AML-193 (cell line): ENCODE measurements at places on chromosomes 7 and 10.
A peak's percentile ranks its signal among the peaks of the same experiment; 100 is the strongest.

DNA sequence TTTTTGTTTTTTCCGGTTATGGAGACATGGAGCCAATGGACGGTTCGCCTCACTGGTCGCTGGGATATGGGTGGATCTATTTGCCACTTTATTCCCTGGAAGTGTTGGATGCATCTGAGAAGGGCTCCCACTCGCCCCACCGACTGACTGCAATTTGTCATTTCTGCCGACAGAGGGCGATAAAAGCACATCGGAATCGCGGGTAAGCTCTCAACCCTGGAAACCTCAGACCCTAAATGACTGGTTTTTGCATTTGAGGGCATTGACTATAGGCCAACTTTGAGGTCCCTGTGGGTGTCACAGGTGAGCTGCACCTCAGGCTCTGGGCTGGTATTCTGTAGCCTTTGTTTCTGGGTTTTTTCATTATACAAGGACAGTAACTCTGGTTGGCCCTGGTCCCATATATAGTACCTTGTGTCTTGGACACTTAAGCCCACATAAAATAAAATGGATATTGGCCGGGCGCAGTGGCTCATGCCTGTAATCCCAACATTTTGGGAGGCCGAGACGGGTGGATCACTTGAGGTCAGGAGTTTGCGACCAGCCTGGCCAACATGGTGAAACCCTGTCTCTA, 11.9 kb upstream of the OPALIN start:
- peak; percentile 35 for DNase-seq

- no peak for DNase-seq
Measured at GRCh38 chr7:31707089-31707488, 20.1 kb downstream of the PPP1R17 start.

GRCh38 chr7:88140947-88141346, 78.9 kb downstream of the SRI start:
- DNase-seq = no peak

- no peak for DNase-seq
Measured at GRCh38 chr7:47428052-47428767, 153.7 kb downstream of the TNS3 start.

GRCh38 chr10:55144001-55144400, 343.0 kb upstream of the PCDH15 start:
- DNase-seq = no peak

DNA sequence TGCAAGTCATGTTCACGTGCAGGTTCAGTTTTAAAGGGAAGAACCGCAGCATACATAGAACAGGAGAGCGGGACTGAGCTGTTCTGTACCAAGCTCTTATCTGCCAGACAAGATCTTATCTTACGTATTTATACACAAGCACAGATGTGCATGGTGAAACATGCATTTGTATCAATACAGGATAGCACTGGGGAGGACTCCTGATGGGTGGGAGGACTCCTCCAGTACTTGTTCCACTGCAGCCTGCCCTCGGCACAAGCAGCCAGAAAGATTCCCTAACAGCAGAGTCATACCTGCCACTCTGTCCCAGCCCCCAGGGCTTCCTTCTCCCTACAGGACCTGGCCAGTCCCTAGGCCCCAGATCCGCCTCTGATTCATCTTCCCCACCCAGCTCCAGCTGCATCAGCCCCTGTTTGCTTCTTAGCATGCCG, 13.2 kb upstream of the PRKCQ start:
- DNase-seq = no peak

DNA sequence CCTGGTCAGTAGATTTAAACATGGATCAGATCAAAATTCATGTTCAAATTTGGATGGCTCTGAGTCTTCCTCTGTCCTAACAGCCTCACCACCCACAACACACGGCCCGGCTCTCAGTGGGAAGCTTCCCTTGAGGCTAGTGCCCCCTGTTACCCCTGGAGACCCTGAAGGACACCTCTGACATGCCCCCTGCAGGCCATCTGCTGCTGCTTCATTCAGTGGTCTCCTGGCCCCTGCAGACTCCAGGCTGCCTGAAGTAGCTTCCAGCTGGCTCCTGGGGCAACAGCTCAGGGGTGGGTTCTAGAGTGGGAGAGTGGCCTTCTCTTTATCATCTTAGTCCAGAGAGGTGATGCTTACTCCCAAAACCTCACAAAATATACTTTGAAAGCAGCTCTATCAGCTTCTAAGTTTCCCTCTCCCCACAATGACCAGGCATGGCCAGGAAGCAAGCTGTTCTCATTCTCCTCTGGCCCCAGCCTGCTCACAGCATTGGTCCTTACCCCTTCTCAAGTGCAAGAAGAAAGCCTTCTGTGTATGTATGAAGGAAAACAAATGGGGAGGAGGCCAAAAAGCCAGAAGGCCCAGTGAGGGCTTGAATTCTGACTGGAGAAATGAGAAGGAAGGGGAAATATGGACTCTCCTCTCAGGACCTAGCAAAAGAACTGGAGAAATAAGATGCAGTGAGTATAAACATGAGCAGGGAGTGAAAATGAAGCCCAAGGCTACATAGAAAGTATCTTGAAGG, 189.6 kb upstream of the INHBA start:
- no peak for DNase-seq

- DNase-seq = no peak
Measured at GRCh38 chr7:148163246-148163645, 427.3 kb upstream of the C7orf33 start.

DNA sequence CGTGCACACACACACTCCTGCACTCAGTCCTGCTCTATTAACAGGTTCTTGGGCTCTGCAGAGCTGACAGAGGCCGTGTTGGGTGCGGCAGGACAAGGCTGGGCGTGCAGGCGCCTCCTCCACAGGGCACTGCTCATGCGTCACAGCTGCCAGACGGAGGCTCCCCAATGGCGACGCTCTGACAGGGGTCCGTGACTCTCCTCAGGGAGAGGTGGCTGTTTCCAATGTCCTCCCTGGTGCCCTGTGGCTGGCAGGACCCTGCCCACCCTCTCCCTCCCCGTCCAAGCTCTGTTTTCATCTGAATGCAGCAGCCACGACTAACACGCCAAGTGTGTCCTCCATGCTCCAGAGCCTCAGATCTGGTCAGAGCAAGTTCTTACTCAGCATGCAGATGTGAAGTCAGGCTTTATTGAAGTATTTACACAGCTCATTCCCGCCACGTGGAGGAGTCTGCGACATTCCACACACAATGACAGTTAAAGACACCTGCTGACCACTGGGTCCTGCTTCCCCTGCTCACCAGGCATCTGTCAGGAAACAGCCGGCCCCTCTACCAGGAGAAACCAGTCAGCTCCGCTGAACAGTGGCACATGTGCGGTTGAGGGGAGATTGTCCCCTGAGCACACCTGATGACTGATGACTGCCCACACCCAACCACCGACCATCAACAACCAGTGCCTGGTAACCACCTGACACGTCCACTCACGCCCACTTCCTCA, 116.7 kb downstream of the VIPR2 start:
- DNase-seq = no peak

GRCh38 chr10:80473692-80474596, 19.8 kb downstream of the TSPAN14 start:
- no peak for DNase-seq

- no peak for DNase-seq
Measured at GRCh38 chr10:97071496-97071895, 114.3 kb downstream of the SLIT1 start.

GRCh38 chr10:131844529-131845084, 56.2 kb upstream of the PPP2R2D start:
- DNase-seq = no peak

DNA sequence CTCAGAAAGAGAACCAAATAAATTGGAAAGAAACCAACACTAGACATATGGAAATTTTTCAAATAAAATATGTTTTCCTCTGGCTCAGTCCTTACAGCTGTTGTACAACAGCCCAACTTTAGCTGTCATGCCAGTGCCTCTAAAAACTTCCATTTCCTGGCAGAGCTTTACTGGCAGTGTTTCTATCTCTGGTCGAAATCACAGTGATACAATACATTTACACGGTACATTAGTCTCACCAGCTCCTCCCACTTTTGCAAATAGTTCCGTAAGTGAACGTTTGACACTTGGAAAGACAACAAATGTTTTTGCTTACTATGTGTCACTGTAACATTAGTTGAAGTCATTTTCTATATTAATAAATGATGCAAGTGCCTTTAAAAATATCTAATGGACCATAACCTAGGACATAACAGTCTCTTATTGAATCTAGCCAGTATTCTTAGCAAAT, 29.8 kb downstream of the BCAP29 start:
- DNase-seq = no peak

GRCh38 chr7:4093035-4093434, 589.1 kb upstream of the FOXK1 start:
- DNase-seq = no peak

- DNase-seq = no peak
Measured at GRCh38 chr7:1969459-1970284, 263.1 kb downstream of the MAD1L1 start.

DNA sequence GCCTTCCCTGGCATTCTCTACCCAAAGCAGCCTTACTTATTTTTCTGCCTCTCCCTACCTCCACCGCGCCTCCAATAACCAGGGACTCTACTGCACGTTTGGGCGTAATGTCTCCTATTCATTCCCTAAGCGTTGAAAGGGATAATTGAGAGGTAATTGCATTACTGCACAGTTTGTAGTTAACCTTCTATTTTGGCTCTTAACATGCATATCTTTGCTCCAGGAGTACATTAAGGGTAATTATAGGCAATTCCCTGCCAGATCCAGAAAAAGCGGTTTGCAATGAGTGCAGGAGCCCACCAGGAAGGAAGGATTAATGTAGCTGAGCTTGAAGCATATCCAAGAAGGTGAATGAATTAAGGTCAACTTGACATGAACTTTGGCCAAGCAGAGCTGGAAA, 558.4 kb downstream of the TYW1 start:
- no peak for DNase-seq

DNA sequence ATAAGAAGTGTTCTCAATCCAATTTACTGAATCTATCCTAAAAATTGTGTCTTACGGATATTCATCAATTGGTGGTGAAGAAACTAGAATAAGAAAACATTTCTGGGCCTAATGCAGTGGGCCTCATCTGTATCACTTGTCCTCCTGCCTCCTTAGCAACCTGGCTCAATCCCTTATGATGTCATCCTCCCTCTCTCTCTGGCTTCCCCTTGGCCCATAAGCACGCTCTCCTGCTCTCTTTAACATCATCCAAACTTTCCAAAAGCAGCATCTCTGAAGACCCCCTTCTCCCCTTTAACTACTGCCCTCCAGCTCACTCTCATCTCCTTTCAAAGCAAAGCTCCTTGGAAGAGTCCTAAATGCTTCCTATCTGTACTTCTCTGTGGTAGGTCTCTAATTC, 4.7 kb upstream of the STN1 start:
- DNase-seq = no peak

DNA sequence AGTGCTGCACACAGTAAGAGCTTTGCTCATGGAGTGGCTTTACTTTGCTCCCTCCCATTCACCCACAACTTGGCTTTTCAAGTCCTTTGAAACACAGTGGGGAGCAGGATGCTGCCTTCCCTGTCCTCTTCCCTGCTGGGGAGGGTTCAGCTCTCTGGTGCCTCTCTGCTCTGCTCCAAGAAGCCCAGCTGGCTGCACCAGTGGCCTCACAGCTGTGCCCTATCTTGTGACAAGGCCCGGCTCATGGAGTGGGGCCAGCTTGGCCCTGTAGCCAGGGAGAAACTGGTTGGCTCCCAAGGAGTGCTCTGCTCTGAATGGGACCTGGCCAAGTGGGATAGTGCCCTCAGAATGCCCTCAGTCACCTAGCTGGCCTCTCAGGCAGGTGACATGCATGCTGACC, 212.3 kb upstream of the ZMIZ1 start:
- DNase-seq = no peak

DNA sequence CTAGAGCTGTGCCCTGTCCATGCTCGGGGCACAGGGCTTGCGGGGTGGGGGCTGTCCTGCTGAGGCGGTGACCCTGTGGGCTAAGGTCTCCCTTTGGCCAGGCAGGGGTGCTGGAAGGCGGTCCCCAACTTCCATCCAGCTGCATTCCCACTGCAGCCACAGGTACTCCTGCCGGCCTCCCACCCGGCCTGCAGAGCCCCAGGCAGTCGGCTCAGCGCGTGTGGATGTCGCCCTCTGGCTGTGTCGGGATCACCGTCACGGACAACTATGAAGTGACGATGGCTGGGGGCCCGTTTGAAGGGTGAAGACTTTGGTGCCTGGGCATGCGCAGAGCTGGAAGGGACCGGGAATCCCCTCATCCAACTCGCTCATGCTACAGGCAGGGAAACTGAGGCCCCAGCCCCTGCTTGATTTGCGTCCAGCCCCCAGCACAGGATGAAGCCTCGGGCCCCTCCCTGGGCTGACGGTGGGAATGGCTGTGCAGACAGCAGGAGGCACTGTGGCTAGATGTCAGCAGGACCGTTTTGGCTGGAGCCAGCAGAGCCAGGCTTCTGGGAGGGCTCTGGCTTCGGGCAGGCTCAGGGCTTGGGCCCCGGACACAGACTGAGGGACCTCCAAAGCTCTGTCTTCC, 2.3 kb upstream of the TMEM184A start:
- DNase-seq = no peak

DNA sequence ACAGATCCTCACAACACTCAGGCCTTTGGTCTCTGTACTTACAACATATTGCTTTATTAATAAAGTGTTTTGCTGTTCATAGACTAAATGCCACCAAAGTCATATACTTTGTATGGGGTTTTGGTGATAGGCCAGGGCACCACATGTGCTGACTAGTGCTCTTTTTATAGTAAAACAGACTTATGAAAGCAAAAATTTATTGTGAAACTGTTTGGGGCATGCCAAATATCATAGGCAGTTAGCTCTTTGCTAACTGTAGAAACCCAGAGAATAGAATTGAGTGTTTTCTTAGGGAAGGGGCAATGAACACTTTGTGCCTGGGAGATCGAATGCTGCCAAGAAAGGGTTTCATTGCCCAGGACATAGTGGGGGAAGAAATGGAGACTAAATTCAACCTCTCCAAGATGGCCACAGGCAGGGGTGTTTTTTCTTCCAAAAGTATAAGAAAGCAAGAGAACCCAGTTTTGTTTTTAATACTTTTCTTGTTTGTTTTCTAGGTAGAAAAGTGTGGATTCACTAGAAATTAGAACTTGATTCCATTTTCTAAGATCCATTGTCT, 142.7 kb downstream of the TRIL start:
- DNase-seq = no peak

- DNase-seq = no peak
Measured at GRCh38 chr7:123208793-123209192, 9.0 kb upstream of the SLC13A1 start.

DNA sequence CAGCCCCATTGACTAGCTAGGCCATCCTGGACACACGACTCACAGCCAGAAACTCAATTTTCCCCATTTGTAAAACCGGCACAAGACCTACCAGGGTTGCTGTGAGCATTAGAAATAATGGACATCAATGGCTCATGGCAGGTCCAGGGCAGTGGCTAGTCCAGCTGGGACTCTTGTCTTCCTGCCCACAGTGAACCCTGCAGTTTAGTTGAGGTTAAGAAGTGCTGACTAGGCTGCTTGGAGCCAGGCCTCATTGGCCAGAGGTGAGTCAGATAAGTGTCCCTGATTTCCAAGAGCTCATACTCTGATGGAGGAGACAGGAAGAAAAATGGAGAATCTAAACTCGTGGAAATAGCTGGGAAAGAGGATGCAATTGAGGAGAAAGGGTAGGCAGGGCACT, 123.4 kb upstream of the ZNF92 start:
- no peak for DNase-seq

DNA sequence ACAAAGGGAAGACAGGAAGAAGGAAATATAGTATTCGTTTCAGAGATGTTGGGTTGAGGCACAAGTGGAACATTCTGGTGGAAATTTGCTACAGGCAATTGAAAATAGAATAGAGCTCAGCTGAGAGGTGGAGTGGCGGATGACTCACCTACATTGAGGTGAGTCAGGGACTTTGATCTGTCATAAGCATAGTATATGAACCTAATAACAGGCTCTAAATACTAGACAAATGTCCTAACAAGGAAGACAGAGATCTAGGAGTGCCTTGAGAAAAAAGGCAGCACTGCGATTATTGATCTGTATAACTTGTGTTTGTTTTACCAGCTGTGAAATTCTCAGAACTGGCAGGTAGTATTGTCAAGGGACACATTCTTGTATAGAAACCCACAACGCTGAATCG, 907 bp upstream of the IFRD1 start:
- no peak for DNase-seq
